ENCODE measurements at places on chromosomes 1 and 21.

DNA sequence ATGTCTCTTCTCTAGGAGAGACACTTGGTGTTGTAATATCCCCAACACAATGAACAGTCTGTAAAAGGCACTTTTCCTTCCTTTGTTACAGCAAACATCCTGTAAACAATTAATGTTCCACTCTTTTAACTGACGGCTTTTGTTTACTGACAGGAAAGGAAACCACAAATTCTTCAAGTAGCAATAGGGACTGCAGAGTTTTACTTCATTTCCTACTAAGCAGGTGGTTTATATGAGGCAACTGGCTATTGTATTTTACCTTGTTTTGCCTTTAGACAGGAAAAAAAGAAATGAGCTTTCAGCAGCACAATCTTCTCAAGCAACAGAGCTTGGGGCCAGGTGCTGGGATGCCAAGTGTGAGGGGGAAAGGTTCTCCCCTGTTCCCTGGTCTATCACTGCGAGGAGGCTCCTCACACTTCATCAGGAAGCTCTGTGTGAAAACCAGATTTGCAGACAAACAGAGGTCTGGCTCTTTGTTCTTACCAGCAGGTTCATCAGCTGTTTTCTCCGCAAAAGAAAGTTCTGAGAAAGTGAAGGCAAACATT lies 51.2 kb downstream of the SIPA1L2 start:
- DNase-seq, result peak; percentile 16

DNA sequence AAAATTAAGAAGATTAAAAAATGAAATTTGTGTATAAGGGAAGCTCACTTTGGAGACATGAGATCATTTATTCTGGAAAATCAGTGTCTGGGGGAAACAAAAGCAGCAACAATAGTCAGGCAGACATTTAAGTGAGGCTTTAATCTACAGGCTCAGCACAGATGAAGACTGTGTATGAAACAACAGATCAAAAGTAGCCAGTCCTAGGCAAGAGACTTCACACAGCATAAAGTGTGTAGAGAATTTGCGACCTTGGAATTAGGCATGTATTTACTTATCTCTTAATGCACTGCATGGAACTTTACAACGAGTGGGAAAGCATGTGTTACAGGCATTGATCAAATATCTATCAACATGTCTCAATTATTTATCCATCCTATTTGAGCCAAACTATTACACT lies 1099.9 kb downstream of the PLA2G4A start:
- no peak for DNase-seq

DNA sequence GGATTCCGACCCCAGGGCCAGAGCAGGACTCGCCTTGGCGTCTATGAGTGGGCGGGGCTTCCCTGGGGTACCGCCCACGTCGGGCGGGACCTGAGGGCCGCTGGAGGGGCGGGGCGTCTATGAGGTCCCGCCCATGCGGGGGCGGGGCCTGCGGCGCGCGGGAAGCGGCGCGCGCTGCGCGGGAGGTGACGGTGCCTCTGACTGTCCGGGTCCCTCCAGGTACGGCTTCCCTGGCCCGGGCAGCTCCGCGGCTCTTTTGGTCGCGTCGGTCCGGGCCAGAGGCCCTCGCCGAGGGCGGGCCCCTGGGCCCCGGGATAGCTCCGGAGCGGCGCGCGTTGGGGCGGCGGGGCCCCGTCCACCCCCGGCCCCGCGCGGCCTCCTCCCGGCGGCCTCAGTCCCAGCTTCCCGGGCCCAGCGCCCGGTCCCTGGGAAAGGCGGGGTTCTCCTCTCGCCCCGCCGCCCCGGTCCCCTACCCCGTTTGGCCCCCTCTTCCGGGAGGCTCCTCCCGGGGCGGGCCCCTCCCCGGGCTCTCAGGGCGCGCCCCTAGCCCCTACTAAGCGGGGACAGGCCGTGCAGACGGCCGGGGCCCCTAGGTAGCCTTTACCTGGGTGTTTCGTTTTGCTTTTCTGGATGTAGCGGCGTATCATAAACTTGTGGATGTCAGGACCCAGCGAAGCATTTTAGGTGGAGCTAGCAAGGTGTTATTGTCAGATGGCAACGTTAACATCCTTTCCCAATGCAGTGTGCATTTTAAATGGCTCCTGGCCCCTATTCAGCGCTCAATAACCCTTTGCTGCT lies at the start of gene CHAF1B:
Gene CHAF1B, plus strand, starts transcription at position 160 of the 798 bp plus-strand sequence. CDS start 745 bp downstream, outside the sequence.
- peak; percentile 78 for DNase-seq

GRCh38 chr21:44057960-44058651 lies 46.0 kb downstream of the TRAPPC10 start:
- no peak for DNase-seq

DNA sequence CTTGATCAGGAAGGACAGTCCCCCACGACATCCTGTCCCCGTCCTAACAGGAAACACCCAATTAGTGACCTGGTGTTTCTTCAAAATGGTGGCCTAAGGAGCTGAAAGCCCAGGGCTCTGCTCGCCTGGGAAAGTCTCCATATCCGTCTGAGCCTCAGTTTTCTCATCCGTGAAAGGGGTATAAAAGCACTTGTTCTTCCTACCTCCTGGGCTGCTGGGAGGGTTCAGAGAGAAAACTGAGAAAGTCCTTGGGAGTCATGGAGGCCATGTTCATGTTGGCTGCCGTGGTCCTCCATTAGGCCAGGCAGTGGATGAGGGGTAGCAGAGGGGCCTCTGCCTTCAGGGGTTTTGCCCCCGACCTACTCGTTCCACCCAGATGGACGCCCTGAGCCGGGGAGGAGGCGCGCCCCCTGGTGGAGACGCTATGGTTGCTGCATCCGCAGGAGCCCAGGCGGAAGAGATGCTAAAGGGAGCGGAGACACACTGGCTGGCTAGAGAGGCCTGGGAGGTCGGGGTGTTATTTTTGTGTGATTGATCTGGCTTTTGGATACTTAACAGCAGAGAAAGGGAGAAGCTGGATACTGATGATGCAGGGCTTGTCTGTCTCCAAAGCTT lies 113.5 kb downstream of the PRDM2 start:
- DNase-seq, result no peak

DNA sequence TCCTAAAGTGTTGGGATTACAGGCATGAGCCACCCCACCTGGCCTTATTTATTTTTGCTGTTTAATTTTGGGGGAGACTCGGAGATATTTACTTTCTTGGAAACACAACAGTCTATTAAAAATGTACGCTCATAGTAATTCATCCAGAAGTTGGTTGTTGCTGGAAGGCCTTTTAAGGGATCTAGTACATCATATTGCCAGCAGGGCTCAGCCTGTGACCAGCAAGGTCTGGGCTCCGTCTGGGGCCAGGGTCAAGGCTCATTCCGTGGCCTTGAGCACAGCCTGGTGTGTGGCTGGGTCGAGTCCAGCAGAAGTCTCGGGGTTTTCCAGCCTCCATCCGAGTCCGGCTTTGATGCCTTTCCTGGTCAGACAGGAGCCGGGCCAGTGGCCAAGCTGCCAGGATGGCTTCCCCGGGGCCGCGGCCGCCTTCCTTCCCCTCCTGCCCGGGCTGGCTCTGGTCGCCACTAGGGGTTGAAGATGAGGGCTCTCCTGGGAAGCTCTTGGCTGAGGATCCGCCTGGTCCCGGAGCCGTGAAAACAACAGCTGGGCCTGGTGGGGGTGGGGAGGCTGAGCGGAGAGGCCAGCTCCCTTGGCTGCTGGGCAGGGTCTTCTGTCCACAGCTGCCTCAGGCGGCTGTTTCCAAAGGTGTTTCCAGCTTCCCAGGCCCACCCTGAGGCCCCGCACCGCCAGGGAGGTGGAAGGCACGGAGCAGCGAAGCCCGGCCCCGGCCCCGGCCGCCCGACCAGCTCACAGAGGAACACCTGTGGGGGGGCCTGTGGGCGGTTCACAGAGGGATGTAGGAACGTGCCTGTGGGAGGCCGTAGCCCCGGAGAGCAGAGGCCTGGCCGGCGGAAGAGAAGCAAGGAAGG lies 5.1 kb upstream of the VWA1 start:
- no peak for DNase-seq

GRCh38 chr1:59332983-59333382 lies 36.1 kb downstream of the FGGY start:
- no peak for DNase-seq
